ENCODE measurements at places on chromosomes 5 and 9. TPM values are rescaled to one million over a fixed set of nuclear protein-coding genes. Genes with fewer than 3 reads are reported as not detected.

FOXD4L4 gene
- total RNA-seq: 0.12 TPM

GRIN3A gene
- 0.31 TPM for total RNA-seq

ANKRD33B gene
- total RNA-seq: 2.6 TPM

GRCh38 chr5:132767150-132767549, 9.9 kb downstream of the SEPTIN8 start:
- DNase-seq: peak; percentile 66

- no peak for DNase-seq
Observed at GRCh38 chr5:93192087-93192486, 388.9 kb downstream of the NR2F1-AS1 start.

- DNase-seq: no peak
Observed at GRCh38 chr9:81113453-81114124, 575.8 kb downstream of the TLE1 start.

DNA sequence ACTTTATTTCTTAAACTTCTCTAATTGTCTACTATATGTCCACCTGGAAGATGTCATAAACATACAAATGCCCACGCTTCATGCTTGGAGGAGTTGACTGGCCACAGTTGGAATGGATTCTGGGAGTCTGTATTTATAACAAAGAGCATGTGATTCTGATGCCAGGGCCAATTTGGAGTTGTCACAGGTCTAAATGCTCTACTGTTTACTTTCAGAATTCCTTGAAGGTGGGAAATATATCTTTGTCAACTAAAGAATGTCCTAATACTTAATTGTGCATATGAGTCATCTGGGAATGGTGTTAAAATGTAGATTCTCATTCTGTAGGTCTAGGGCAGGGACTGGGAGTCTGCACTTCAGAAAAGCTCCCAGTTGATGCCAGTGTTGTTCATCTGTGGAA, 196.1 kb downstream of the ANXA1 start:
- DNase-seq: no peak

GRCh38 chr5:81125959-81126358, 107.2 kb upstream of the CKMT2 start:
- DNase-seq: peak; percentile 22

DNA sequence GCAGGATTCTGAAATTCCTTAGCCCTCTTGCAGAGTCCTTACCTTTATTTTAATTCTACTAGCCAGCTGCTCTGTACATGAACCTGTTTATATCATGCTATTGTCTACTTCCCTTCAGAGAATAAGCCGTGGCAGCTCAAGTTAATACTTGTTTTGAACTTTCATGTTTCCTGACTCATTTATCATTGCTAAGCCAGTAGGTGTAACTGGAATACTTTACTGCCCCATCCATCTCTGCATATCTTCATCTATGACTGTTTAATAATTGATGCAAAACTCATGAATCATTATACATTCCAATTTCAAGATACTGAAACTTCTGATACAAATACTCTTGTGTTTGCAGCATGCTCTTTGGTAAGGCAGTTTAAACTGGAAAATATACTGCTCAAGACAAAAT, 174.7 kb downstream of the PPP2R2B start:
- no peak for DNase-seq

GRCh38 chr9:131279863-131280570, 3.7 kb upstream of the FAM78A start:
- peak; percentile 48 for DNase-seq

GRCh38 chr9:130940693-130941576, 1.9 kb upstream of the FIBCD1 start:
- peak; percentile 85 for DNase-seq

GRCh38 chr5:79585116-79585515, 27.1 kb upstream of the TENT2 start:
- no peak for DNase-seq
